ENCODE measurements at places on chromosomes 3 and 15. TPM values are rescaled to one million over a fixed set of nuclear protein-coding genes. Genes with fewer than 3 reads are reported as not detected.

DNA sequence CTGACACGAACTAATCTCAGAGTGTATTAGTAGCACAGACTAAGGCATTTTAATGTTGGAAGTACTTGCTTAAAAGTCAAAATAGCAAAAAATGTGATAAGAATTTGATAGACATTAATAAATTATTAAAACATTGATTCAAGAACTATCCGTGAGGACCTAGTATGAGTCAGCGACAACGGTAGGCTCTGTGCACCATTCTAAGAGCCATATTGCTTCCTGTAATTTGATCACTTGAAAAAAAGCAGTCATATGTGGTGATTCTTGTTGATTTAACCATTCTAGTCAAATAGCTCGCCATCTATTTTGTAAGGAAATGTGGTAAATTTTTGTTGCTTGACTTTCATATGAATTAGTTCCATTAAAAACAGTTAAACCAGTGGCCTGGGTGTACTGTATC, 534.9 kb upstream of the ARRDC4 start:
- H3K4me1 ChIP-seq, result no peaks in the 10 kb centered on the region
- no peaks in the 10 kb centered on the region for H3K36me3 ChIP-seq
- no peak overlapping the region for H3K4me3 ChIP-seq

The ZNF502 gene
- 4.0 TPM for total RNA-seq

The CD86 gene
- total RNA-seq, result 0.29 TPM

The CEP63 gene
- 42.4 TPM for total RNA-seq

DNA sequence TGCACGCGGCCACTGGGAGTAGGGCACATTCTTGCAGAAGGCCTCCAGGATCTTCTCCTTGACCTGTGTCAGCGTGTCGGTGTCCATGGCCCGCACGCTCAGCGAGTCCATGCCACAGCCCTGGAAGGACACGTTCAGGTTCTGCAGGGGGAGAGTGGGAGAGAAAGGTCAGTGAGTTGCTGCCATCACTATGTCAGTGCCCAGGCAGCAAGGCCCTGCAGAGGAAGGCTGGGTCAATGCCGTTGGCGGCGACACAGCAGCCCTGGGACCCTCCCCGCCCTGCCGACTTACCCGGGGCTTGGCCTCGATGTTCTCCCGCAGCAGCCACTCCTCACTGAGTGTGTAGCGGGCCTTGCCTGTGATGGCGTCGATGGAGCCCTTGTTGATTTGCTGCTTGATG, 19.8 kb downstream of the H1-8 start:
- peaks cover 70% of the 10 kb centered on the region for H3K36me3 ChIP-seq
- DNase-seq, result no peak
- H3K4me3 ChIP-seq, result no peak overlapping the region
- H3K27ac ChIP-seq, result no peak overlapping the region
- peaks cover 34% of the 10 kb centered on the region for H3K4me1 ChIP-seq

GRCh38 chr3:126424039-126424717, 29.5 kb downstream of the CFAP100 start:
- peak; percentile 61 for DNase-seq
- no peak overlapping the region for H3K27ac ChIP-seq
- no peaks in the 10 kb centered on the region for H3K4me1 ChIP-seq

DNA sequence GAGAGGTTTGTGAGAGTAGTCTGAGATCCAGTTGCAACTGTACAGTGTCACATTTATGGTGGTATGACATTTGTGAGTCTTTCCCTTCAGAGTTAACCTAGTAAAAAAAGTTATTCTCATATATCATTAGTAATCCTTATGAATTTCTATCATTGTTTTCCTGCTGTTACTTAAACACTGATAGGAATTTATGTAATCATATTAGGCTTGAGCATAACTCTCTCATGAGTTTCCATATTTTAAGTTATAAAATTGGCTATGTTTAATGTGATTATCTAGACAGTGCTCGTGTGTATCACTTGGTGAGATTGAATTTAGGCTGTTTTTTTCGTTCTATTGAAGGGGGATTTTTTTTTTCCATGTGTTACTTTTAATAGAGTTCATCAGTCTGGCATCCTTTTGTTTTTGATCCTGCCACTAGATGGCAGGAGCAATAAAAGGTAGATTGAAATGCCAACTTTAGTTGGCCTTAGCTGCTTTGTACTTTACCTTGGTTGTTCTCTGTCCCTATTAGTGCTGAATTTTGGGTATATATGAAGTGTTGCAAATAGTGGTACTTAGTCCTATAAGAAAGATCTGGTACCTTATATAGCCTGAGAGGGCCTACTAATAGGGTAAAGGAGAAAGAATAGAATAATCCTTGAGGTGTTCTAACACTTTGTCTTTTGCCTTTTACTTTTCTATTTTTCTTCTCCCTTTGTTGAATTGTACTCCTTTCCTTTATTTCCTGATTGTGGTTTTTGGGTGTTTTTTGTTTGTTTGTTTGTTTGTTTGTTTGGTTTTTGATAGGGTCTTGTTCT, 17.9 kb downstream of the STT3B start:
- no peaks in the 10 kb centered on the region for H3K27me3 ChIP-seq
- no peaks in the 10 kb centered on the region for H3K36me3 ChIP-seq
- peaks cover 17% of the 10 kb centered on the region for H3K4me1 ChIP-seq
- DNase-seq, result no peak

- H3K27ac ChIP-seq, result no peak overlapping the region
- H3K36me3 ChIP-seq, result no peaks in the 10 kb centered on the region
- H3K27me3 ChIP-seq, result no peaks in the 10 kb centered on the region
- no peak for DNase-seq
Measured at GRCh38 chr15:29434280-29434679, 164.7 kb upstream of the NSMCE3 start.

The NLGN1 gene
- 7.7 TPM for total RNA-seq

The CLEC3B gene
- 48.9 TPM for total RNA-seq

DNA sequence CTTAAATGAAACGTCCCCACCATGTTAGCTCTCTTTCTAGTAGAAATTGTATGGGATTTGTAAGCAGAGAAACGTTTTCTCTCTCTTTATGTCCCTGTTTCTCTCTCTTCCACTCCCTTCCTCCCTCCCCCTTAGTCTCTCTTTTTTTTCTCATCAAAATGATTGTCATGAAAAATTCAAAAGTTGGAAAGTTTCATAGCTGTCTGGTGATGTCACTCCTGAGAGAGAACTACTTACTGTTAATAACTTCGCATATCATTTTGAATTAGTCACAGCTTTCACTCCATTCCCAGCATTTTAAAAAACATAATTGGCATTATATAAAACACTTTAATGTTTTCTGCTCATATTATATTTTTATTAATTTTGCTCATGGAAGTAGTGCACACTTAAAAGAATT, 331.1 kb downstream of the C3orf38 start:
- DNase-seq, result no peak
- H3K36me3 ChIP-seq, result no peaks in the 10 kb centered on the region
- H3K27me3 ChIP-seq, result no peaks in the 10 kb centered on the region
- H3K4me3 ChIP-seq, result no peak overlapping the region
- peak overlapping the region; percentile 52 for H3K27ac ChIP-seq

- H3K27ac ChIP-seq, result no peak overlapping the region
- H3K4me3 ChIP-seq, result no peak overlapping the region
- no peak for DNase-seq
- no peaks in the 10 kb centered on the region for H3K27me3 ChIP-seq
- H3K36me3 ChIP-seq, result no peaks in the 10 kb centered on the region
Measured at GRCh38 chr15:60530168-60530567, 51.2 kb upstream of the ICE2 start.

DNA sequence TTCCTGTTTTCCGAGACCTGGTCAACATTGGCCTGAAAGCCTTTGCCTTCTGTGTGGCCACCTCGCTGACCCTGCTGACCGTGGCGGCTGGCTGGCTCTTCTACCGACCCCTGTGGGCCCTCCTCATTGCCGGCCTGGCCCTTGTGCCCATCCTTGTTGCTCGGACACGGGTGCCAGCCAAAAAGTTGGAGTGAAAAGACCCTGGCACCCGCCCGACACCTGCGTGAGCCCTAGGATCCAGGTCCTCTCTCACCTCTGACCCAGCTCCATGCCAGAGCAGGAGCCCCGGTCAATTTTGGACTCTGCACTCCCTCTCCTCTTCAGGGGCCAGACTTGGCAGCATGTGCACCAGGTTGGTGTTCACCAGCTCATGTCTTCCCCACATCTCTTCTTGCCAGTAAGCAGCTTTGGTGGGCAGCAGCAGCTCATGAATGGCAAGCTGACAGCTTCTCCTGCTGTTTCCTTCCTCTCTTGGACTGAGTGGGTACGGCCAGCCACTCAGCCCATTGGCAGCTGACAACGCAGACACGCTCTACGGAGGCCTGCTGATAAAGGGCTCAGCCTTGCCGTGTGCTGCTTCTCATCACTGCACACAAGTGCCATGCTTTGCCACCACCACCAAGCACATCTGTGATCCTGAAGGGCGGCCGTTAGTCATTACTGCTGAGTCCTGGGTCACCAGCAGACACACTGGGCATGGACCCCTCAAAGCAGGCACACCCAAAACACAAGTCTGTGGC, 16.9 kb downstream of the TMEM43 start:
- H3K4me3 ChIP-seq, result no peak overlapping the region
- DNase-seq, result no peak
- no peaks in the 10 kb centered on the region for H3K27me3 ChIP-seq
- peaks cover 49% of the 10 kb centered on the region for H3K4me1 ChIP-seq

GRCh38 chr3:72489901-72490300, 358.3 kb downstream of the SHQ1 start:
- peaks cover 35% of the 10 kb centered on the region for H3K4me1 ChIP-seq
- DNase-seq, result no peak
- H3K27me3 ChIP-seq, result no peaks in the 10 kb centered on the region
- H3K4me3 ChIP-seq, result no peak overlapping the region
- no peaks in the 10 kb centered on the region for H3K36me3 ChIP-seq
- H3K27ac ChIP-seq, result no peak overlapping the region

Data from osteoblast (primary cell).